ENCODE measurements at places on chromosomes 5 and 9.

GRCh38 chr5:138454121-138454520, 11.2 kb upstream of the EGR1 start:
- DNase-seq, result no peak

- no peak for DNase-seq
These were observed 19.8 kb downstream of the PALM2AKAP2 start for GRCh38 chr9:109799792-109800191.

DNA sequence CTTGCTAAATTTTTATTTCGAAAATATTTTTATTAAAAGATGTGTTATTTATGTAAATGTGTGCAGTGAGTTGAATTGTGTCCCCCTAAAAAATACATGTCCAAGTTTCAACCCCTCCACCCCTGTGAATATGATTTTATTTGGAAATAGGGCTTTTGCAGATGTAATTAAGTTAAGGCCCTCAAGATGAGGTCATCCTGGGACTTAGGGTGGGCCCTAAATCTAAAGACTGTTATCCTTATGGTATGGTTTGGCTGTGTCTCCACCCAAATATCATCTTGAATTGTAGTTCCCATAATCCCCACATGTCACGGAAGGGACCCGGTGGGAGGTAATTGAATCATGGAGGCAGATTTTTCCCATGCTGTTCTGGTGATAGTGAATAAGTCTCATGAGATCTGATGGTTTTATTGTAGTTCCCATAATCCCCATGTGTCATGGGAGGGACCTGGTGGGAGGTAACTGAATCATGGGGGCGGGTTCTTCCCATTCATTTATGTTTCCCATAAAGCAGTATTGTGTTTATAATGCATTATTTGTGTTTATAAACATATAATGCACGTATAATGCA, 1.5 kb upstream of the TMED7 start:
- no peak for DNase-seq

DNA sequence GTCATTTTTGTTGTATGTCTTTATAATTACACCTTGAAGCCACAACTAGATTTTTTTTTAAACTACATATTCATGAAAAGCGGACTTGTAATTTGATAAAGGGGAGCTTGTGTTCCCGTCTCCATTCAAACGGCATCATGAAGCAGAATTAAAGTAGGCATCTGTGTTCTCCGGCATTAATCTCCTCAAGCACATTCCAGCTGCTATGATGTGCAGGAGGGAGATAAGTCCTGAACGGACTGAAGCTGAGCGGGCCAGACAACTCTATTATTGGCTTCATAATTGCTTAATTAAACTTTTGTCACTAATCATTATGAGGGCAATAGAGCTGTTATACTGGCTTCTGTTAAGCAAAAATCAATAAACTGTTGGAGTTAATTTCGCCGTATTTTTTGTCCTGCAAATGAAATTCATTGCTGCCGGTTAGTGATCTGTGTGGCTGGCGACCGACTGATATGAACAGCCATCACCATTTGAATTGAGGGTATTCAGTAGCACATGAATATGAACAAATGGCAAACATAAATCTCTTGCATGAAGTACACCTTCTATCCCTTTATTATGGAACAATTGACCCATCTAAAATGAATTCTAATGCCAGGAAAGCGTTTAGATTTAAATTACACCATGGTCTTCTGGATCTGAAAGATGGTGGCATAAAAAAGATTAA, 408.8 kb upstream of the IRX1 start:
- no peak for DNase-seq

- no peak for DNase-seq
These were observed 515.6 kb upstream of the ACO1 start for GRCh38 chr9:31868830-31869229.
